ENCODE measurements at places on chromosomes 7 and 10.

GRCh38 chr7:45700556-45700955 lies 126.4 kb downstream of the ADCY1 start:
- no peak for DNase-seq

DNA sequence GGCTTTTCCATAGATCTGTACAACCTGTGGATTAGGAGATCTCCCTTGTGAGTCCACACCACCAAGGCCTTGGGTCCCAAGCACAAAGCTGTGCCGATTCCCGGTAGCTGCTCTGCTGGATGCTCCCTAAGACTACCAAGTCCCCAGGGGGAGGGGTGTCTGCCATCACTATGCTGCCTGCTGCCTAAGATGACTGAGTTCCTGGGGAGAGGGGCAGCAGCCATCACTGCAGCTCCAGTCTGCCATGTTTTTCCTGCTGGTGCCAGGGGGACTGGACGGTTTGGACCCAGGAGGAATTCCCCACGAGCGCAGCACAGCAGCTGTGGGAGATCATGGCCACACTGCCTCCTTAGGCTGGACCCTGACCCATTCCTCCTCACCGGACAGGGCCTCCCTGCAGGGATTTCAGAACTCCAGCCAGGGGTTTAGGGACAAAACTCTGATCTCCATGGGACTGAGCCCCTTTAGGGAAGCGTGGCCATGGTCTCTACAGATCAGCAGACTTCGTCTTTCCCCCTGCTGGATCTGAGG lies 1049.8 kb downstream of the SORCS1 start:
- DNase-seq: no peak

DNA sequence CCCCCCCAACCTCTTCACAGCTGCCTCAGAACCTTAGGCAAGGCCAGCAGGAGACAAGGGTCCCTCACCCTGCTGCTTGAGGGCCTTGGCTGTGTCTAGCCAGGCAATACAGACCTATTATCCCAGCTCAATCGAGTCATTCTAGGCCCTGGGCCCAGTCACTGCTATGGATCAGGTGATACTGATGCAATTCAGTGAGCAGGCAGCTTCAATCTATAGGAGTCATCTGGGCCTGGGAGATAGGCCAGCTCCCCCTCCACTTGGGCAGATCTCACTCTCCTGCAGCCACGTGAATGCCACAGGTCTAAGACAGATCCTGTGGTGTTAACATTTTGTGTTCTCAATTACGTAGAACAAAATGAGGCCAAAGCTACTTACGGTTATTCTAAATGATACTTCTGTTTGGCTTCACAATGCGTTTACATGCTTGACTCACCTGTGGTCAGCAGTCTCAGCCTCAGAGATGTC lies 68.0 kb upstream of the LRRC4 start:
- no peak for DNase-seq

- no peak for DNase-seq
Observed at GRCh38 chr7:53518319-53518718, 482.9 kb downstream of the POM121L12 start.

- DNase-seq: no peak
Observed at GRCh38 chr7:66771795-66772194, 31.3 kb downstream of the RABGEF1 start.

- no peak for DNase-seq
Observed at GRCh38 chr7:96695581-96695980, 14.1 kb downstream of the SEM1 start.

- DNase-seq: no peak
Observed at GRCh38 chr10:27664461-27664860, 81.2 kb downstream of the MKX start.

- DNase-seq: no peak
Observed at GRCh38 chr10:109838592-109839244, 84.6 kb downstream of the XPNPEP1 start.
